KBM-7 (cell line): ENCODE measurements at places on chromosomes 13 and 19.
A peak's percentile ranks its signal among the peaks of the same experiment; 100 is the strongest.

GRCh38 chr19:37077501-37077933 lies 716 bp upstream of the ZNF420 start:
- no peak for DNase-seq

- DNase-seq: peak; percentile 66
Observed at GRCh38 chr13:28282451-28282850, 144.1 kb downstream of the PAN3 start.

GRCh38 chr19:30516111-30516510 lies 143.9 kb downstream of the ZNF536 start:
- DNase-seq: no peak

GRCh38 chr19:5621311-5621944 lies 1.1 kb downstream of the SAFB2 start:
- no peak for DNase-seq

DNA sequence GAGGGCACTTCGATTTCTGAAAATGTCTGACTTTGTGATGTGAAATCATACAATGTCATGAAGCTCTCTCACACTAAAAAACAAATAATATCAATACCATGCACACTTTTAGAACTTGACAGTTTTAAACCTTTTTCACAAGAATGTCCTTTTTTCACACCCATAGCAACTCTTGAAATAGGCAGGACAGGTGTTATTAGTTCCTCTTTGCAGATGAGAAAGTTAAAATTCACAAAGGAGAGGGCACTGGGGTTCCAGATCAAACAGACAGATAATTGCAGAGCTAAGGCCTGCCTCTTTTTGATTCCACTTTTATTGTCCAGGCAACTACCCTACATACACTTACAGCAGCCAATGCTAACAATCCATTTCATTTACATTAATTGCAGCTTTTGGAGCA lies 142.8 kb downstream of the KLF12 start:
- no peak for DNase-seq

- peak; percentile 95 for DNase-seq
Observed at GRCh38 chr19:56538254-56538760, 441 bp upstream of the ZFP28 start.

DNA sequence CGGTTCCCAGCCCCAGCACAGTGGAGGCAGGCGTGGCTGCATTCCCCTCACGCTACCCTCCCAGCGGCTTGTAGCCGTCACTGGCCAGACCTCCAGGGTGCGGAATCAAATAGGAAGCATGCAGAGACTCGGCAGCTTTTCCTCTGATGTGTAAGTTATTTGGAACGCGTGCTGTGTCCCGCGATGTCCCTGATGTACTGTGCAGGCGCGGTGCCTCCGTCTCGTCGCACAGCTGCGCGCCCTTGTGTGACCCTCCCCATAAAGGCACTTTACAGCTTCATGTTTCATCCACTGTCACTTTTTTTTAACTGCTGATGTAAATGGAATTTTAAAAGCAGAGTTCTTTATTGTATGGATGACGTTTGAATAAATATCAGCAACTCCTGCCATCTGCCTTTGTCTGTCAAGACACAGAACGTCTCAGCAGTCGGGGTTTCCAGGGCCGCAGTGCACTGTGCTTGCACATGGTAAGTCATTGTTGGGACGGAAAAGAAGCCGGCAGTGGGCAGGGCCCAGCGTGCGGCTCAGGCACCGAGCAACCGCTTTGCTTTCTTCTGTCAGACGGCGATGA lies 7.3 kb upstream of the F7 start:
- no peak for DNase-seq

DNA sequence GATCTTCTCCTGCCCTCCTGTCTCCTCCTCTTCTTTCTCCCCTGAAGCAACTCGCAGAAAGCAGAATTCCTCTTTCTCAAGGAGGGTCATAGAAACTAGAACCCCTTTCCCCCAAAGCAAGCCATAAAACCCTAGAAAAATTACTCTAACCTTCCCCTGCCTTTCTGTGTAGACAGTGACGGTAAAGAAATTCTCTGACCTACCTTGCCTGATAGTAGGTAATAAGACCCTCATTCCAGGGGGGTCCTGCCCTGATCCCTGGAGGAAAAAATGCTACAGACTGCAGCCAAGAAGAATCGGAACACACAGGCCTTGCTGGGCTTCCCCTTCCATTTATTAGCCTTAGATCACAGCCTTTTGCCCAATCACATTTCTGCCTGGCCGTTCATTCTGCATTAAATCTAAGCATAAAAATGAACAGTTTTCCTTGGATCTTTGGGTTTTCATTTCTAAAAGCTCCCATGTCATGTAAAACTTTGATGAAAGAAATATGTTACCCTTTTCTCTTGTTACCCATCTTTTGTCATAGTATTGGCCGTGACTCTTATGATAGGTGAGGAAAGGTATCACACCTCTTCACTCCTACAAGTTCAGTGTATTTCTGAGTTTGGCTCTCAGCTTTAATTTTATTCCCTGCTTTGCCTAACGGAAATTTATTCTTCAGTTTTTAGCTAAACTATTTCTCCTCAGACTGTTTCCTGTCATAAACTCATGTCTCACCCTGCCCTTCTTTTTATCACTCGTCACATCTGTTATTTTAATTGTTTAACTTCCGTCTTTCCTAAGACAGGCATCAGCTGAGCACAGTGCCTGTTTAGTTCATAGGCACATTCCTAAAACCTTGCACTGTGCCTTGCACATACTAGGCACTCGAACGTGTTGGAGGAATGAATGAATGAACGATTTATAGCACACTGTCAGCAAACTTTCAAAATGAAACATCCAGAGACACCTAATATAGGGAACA lies 20.4 kb upstream of the CPB2 start:
- DNase-seq: peak; percentile 91

DNA sequence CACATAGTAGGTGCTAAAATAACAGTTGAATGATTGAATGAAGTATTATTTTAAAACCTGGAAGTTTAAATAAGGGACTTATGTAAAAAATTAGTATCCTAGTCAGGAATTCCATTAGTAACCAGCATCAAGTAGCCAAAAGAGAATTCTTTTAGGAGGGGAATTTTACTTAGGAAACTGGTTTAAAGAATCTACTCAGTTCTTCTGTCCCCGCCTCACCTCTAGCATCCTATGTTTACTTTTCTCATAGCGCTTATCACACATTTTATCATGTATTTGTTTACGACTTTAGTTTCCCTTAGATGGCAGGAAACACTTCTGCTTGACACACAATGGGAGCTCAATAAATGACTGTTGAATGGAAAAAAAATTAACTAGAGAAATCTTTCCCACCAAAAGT lies 229.0 kb downstream of the KLF5 start:
- DNase-seq: no peak

DNA sequence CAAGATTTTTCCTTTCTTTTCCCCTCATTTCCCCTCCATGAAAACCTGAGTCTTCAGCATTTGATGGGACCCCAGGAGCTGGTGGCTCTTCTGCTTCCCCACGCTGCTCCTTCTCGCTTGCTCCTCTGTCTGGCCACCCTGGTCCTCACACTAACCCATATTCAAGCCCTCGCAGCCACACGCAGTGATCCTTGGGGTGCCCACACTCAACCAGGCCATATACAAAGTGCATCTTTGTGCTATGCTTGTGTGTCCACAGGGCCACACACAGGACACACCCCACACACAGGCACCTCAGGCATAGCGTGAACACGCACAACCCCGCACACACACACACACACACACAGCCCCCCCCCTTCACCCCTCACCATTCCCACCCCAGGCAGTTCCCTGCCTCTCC lies 132.1 kb downstream of the URI1 start:
- no peak for DNase-seq

- DNase-seq: peak; percentile 62
Observed at GRCh38 chr13:50910485-50910805, 854 bp downstream of the RNASEH2B start.

DNA sequence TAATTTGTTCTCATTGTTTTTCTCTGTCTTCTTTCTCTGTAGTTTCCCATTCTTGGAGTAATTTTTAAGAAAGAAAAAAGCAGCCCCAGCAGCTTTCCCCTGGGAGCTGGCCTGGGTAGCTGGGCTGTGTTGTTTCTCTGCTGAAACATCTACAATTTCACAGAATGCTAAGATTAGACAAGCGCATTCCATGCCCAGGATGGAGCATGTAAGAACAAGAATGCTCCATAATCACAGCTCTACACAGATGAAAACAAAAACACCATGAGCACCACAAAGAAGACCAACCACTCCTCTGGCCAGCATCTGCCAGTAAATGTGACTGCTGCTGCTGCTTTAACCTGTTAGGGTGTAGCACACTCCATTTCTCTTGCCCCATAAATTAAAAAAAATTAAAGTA lies 239.2 kb upstream of the SLITRK1 start:
- no peak for DNase-seq

GRCh38 chr19:7527516-7528191 lies 5.2 kb downstream of the MCOLN1 start:
- no peak for DNase-seq
